Ascending aorta (tissue), 2 donors: ENCODE measurements at places on chromosomes 5 and 9.

GRCh38 chr5:158777647-158778350 lies 321.9 kb downstream of the EBF1 start:
- no peak for DNase-seq

DNA sequence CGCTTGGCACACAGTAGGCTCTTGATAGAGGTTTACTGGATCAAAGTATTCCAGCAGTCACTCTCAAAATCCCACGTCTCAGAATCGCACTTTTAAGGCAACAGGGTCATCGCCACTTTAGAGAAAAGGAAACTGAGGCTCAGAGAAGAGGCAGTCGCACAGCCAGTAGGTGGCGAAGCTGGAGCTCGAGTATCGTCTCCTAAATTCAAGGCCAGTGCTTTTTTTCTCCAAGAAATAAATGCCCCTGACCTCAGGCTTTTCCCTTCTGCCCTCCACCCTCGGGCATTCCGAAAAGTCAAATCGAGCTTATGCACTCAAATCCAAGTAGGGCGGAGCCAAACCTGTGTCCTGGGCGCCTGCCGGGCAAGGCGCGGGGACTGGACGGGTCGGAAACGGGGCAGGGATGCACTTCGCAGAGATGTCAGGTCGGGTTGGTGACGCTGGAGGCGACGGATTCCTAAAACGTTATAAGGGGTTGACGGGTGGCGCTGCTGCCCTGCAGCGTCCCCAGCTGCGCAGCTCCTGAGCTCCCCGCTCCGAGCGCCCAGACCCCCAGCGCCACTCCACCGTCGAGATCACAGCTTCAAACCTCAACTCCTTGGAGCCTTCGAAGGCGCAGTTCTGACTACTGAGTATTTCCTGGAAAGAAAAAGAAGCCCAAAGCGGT lies 4.7 kb upstream of the FOXB2 start:
- no peak for DNase-seq

GRCh38 chr5:169742771-169743296 lies 105.8 kb downstream of the DOCK2 start:
- DNase-seq: no peak

GRCh38 chr5:109682383-109682782 lies 7.3 kb upstream of the MAN2A1 start:
- no peak for DNase-seq

- DNase-seq: no peak
Measured at GRCh38 chr5:171306166-171306565, 2.9 kb upstream of the TLX3 start.

DNA sequence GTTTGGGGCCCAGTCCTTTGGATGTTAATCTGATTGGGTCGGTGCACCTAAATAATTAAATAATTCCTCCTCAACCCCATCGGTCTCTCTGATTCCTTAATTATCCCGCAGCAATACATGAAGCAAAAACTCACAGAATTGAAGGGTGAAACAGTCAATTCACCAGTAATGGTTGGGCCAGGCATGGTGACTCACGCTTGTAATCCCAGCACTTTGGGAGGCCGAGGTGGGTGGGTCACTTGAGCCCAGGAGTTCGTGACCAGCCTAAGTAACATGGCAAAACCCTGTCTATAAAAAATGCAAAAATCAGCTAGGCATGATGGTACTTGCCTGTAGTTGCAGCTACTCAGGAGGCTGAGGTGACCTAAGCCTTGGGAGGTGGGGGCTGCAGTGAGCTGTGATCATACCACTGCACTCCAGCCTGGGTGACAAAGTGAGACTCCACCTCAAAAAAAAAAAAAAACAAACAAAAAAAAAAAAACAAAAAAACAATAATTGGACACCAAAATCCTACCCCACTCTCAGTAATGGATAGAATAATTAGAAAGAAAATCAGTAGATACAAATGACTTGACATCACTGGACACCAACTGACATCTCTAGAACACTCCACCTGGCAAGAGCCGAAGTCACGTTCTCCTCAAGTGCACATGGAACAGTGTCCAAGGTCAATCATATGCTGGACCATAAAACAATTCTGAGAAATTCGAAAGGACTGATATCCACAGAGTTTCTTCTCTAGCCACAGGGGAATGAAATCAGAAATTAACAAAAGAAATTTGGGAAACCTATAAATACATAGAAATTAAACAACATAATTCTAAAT lies 5.3 kb downstream of the ABO start:
- DNase-seq: no peak

GRCh38 chr5:88552426-88552825 lies 283.8 kb upstream of the TMEM161B start:
- DNase-seq: no peak

GRCh38 chr5:138953387-138954256 lies 78.5 kb upstream of the LRRTM2 start:
- DNase-seq: peak; percentile 36

DNA sequence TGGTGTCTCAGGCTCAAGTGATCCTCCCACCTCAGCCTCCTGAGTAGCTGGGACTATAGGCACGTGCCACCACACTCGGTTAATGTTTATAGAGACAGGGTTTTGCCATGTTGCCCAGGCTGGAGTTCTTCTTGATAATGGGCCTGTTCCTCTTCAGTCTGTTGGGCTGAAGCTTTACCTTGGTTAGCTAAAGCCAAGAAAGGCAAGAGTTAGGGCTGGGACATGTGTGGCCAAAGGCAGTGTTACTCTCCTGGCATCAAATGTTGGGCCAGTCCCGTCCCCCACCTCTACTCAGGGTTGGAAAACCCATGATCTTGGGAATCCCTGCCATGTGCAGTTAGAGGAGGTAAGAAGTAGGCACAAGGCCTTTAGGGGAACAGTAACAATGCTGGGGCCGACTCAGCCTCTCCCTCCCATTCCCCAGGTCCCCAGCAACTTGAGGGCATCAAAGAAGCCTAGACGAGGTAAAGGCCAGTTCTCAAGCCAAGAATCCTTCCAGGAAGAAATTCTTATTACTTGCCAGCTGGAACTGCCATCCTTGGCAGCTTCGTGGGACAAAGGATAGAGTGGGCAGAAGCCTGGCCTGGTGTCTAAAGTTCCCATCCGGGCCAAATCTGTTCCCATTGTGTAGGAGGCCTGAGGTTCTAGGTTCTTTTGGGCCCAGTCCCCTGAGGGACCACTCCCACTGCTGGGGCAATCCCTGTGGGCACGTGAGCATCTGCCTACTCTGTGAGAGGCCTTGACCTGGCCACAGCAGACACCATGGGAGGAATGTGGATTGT lies 4.5 kb downstream of the EGR1 start:
- DNase-seq: no peak

GRCh38 chr5:16983022-16983639 lies 47.0 kb upstream of the MYO10 start:
- DNase-seq: no peak

DNA sequence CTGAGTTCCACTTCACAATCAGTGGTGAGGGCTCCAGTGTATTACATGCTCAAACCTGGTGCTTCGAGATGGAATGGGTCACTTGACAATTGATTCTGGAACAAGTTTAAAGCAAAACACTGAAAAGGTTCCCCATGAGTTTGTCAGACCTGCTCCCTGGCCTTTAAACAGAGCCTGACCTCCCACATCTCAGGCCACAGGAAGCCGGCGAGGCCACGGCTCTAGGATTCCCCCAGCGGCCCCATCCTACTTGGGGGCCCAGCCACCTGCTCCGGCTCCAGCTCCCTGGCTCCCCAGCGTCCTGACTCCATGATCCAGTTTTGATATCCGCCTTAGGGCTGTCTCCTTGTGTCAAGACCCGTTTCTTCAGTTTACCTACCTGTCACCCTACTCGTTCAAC lies 62.0 kb downstream of the TTLL11 start:
- no peak for DNase-seq

DNA sequence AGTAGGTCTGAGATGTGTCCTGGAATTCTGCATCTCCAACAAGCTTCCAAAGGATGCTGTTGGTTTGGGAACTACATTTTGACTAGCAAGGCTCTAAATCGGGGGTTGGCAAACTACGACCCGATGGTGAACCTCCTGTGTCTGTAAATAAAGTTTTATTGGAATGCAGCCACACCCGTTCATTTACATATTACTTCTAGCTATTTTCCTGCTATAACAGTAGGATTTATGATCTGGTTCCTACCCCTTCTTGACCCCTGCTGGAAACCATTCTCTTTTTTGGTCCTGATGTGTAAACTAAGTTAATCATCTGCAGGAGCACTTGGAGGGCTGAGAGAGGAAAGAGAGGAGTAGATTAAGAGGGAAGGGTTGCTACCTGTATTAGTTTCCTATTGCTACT lies 454.5 kb downstream of the RASEF start:
- no peak for DNase-seq

GRCh38 chr9:93033531-93033930 lies 25.0 kb upstream of the SUSD3 start:
- no peak for DNase-seq

- no peak for DNase-seq
Measured at GRCh38 chr5:68354315-68354714, 138.8 kb downstream of the PIK3R1 start.

DNA sequence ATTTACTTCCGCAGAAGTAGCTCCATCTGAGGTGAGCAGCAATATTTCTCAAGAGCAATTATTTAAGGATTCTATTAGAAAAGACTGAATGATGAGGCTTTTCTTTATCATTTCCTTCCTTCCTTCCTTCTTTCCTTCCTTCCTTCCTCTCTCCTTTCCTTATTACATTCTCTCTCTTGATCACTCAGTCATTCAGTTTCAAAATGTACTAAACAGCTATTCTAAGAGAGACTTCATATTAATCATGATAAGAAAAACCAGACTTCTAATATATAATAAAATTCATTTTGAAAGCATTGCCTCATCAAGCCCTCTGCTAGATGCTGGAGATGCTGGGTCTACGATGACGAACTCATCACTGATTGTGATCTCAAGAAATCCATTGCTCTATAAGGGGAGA lies 30.4 kb upstream of the PAPPA start:
- DNase-seq: no peak

GRCh38 chr9:3296536-3296935 lies 229.3 kb downstream of the RFX3 start:
- no peak for DNase-seq

DNA sequence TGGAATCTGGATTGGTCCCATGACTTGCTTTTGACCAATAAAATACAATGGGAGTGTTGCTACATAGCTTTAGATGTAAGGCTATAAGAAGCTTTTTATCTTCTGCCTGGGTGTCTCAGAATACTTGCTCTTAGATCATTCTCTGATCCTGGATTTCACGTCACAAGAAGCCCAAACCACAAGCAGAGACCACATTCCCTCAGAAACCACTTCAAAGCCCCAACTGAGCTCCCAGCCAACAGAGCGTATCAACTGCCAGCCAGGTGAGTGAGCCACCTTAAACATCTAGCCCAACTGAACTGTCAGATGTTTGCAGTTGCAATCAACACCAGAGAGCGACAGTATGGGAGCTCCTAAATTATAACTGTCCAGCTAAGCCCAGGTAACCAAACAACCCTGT lies 687.1 kb downstream of the TLE1 start:
- DNase-seq: no peak

- no peak for DNase-seq
Measured at GRCh38 chr5:125244531-125244930, 498.1 kb upstream of the ZNF608 start.

DNA sequence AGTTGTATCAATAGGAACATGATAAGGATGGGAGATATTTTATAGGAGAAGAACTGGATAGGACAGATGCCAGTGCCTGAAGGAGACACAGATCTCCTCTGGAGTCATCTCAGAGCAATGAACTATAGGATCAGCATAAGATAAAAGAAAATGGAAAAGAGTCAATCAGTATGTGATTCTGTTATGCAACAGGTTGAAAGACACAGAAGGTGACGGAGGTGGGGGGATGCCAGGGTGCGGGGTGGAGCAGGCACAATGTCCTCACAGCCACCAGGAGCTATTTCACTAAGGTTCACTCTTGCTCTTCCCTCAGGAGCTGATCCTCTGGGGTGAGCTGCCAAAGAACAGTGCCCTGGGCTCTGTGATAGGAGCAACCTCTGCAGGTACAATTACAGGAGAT lies 179.8 kb downstream of the BNC2 start:
- DNase-seq: no peak

GRCh38 chr5:14809369-14810155 lies 62.0 kb downstream of the ANKH start:
- peak; percentile 89 for DNase-seq

DNA sequence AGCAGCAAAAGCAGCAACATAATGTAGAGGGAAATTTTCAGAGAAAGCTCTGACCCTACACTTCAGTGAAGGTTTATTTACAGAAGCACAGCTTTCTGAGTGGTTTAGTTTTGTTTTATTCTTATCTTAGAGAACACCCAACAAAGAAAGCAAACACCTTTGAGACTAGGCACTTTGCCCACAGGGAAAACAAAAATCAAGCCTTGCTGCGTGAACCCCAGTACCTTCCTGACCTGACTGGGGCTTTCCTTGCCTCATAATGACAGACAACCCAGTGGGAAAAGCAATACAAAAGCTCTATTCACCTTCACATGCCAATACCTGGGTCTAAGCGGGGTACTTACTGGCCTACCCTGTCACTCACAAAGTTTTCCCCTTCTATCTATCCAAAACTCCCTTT lies 189.8 kb downstream of the HINT1 start:
- DNase-seq: no peak

DNA sequence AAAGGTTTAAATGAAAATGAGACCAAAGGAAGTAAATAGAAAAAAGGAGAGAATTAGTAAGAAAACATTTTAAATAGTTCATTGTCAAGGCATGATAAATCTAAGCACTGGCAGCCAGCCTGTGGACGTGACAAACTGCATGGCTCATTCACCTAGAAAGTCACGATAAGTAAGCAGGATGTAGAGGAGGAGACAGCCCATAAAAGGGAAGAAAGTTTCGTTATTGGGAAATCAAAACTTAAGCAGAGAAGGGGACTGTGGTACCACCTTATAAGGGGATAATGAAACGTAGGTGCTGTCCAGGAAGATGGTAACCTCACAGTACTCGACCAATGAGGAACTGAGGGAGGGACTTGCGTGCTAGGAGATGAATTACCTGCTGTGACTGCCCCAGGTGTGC lies 494.5 kb upstream of the GRAMD2B start:
- no peak for DNase-seq

DNA sequence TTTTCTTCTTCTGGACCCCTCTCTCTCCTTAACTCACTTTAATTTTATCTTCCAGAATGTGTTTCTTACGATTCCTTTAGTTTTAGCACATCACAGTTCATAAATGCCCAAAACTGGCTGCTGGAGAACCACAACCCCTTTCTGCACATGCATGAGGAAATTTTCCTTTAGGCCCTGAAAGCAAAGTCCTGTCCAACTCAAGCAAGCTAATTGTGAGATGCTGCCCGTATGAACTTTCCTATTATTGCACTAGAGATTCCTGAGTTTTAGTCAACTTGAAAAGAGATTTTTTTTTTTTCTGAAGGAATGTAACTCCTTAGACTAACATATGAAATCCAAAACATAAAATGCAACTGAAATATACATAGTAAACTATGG lies 52.1 kb upstream of the DAB2 start:
- DNase-seq: no peak

DNA sequence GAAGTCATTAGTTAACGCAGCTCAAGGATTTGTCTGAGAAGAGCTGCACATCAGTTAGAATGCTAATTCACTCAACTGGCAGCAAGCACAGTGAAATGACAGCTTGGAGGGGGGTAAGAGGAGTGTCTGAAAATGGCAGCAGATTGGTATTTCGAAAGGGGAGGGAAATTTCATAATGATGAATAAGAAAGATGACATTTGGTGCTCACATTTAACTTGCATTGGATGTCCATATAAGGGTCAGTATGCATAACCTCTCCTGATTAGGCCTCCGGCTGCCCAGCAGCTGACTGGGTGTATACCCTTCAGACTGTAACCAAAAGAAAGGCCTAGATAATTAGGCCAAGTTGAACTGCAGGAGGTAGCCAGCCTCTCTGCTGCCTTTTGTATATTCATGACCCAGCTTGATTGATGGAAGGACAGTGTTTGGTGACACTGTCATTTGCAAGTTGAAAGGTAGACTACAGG lies 131.0 kb downstream of the PBX3 start:
- DNase-seq: no peak
